T47D (cell line): ENCODE measurements at places on chromosomes 2 and 18.

- DNase-seq: no peak
Observed at GRCh38 chr2:164287056-164287455, 334.2 kb downstream of the GRB14 start.

DNA sequence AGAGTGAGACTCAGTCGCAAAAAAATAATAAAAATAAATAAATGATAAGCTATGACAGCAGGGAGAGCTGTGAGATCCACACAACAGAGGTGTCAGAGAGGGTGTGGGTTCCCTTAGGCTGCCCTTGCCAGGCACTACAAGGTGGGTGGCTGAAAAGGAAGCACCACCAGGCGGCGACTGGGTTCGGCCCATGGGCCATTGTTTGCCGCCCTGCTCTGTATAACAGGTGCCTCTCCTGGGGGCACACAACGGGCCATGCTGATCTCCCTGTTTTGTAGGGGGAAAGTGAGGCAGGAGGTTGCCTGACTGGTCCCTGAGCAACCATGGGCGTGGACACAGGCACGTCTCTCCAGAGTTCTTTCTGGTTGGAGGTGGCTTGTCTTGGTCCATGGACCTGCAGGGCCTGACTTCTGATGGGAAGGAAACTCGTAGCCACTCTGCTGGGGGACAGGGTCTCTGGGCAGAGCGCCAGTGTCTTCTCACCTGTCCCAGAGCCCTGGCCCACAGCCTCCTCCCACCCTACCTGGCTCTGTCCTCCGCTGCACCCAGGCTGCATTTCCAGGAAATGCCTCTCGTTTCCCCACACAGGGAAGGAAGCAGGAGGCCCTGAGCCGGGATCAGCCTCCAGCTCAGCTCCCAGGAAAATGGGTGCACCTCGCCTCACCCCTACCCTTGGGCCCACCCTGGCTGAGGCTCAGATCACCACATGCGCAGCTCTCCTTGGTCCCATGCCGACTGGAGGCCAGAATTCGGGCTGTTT, 109.6 kb upstream of the ODC1 start:
- DNase-seq: no peak

DNA sequence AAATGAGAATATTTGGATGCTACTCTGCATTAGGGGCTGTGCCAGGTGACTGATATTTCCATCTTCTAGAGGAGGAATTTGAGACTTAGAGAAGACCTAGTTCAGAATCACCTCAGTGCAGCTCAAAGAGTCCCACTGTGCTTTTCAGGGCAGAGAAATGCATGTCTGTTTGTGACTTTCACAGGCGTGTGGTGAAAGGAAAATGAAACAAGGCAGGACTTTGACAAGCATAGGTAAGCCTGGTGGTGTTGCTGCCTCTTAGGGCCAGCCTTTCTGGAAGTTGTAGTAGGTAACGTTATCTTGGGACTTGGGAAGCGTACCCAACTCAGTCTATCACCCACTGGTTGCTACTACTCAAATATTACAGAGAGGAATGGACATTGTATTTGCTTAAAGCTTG, 2.6 kb downstream of the GPR39 start:
- peak; percentile 48 for DNase-seq

GRCh38 chr2:192675681-192676080, 480.9 kb upstream of the TMEFF2 start:
- DNase-seq: no peak

DNA sequence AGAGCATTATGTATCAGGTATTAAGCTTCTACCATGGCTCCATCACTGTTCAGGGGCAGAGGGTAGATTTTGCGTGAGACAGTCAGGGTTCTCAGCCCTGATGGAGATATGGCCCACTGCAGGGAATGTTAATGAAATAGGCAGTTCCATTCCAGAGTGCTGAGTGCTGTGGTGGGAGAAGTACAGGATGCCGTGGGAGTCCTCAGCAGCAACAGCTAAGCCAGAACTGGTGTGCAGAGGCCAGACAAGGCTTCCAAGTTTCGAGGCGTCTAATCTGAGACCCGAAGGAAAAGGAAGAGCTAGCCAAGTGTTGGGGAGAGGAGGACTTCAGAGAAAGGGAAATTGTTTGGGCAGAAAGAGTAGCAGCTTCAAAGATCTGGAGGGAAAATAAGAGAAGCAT, 30.2 kb upstream of the MAPRE2 start:
- DNase-seq: no peak

- DNase-seq: no peak
Observed at GRCh38 chr2:36165132-36165531, 190.4 kb upstream of the CRIM1 start.

DNA sequence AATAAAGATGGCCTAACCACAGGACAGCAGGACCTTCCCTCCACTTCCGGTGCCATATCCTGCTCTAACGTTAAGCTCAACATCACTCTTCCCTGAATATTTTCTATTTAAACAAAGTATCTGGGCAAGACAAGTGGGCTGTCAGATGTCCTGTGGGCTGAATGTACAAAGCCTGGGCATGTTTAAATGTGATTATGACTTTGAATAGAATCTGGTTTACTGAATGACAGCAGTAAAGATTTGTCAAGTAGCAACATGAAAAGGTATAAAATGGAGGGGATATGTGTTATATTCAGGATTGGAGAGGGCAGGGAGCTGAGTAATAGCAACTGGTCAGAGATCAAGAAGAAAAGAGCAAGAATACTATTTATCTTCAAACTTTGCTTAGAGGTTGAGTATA, 540.9 kb downstream of the NRXN1 start:
- no peak for DNase-seq

DNA sequence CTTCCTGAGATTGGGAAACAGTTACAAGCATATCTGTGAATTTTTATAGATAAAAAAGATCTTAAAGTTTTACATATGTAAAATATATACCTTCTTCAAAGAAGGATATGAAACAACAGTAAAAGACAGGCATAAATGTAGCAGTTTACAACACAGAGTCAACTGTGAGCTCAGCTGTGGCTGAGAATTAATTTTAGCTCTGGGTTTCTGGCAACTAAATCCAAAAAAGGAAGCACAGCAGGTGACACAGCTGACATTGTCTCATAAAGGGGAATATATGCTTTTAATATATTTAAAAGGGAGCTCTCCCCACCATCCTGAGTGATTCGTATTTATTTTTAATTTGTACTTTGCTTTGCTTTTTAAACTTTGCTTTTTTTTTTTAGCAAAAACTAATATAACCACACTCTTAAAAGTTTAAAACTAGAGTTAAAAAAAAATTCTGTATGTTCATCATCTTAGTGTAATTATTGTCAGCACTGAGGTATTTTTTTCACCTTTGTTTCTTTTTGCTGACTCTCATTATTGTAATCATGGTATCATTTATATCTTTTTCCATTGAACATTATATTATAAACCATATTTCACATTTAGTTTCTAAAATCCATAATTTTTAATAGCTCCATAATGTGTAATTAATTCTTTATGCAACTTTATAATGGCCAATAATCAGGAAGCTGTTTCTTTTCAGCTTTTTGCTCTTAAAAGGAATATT, 6.7 kb downstream of the TUBB6 start:
- no peak for DNase-seq

- no peak for DNase-seq
Observed at GRCh38 chr18:73594749-73595148, 552.9 kb downstream of the FBXO15 start.

DNA sequence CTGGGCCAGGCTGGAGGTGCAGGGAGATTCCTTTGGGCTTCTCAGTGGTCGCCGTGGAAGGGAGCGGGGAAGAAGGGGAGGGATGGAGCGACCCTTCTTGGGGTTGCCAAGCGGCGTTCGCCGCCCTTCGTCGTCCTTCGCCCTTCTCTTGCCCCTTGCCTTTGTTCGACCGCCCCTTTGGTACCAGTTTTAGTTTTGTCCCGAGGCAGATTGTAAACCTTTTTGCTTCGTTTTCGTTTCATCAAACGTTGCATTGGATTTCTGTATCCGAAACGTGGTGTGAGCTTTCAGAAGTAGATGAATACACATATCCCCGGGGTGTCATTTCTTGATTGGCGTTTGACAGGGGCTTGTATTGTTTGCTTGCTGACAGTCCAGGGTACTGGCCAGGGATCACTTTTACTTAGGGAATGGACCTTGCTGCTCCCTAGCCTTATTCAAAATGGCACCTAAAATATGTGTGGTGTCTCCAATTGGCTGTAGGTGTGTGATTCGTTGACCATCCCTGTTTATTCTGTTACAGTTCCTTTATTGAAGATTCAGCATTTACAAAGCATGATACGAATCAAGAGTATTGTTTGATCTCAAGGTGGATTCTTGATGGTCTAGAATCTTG, 788 bp downstream of the USP14 start:
- peak; percentile 43 for DNase-seq

DNA sequence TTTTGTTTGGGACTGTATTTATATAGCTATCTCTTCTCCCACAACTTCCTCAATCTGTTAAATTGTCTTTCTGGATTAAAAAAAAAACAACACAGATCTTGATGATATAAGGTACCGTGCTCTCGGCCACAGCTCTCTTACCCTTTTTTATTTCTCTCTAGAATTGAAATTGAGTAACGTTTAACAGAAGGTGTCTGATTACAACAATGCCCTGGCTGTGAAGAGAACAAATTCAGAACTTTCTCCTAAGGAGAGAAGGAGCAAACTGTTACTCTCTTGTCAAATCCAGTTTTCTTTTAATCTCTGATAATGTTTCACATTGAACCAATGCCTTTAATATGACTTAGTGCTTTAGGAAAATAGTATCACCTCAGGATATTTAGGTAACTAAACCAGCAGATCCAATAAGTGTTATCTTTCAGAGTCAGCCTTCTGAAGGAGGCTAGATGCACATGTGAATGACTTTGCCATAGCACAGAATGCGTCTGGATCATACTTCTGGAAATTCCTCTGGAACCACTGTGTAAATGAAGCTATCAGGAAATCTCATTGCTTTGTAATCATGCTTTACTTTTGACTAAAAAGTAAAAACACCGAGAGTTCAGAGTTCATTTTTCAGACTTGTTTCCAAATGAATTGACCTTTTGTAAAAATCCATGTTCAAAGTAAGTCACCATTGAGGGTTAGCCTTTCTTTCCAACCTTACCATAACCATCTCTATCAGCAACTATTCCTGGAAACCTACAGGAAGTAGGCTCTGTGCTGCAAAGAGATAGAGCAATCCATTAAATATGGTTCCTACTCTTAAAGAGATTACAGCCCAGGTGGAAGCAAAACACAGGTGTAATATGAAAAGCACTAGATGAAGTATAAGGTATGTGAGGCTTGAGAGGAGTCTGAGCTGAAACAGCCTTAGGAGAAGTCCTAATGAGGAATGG, 147.0 kb upstream of the OSR1 start:
- no peak for DNase-seq

DNA sequence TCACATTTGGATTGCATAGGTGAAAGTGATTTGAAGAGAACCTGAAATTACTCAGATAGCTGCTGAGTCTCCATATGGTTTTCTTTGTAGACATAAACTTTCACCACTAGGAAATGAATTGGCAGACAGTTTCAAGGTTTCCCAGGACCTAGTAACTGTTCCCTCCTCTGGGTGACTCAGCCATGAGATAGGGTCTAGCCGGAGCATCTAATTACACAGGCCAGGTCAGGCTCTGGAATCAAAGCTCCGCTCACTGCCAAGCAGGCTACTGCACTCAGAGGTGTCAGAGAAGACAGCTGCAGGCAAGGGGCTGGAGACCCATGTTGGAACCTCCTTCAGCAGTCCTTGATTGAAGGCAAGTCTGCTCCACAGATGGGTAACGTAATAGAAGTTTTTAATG, 429.2 kb downstream of the TNS1 start:
- DNase-seq: no peak

- DNase-seq: no peak
Observed at GRCh38 chr2:238569507-238570195, 142.9 kb downstream of the ASB1 start.

DNA sequence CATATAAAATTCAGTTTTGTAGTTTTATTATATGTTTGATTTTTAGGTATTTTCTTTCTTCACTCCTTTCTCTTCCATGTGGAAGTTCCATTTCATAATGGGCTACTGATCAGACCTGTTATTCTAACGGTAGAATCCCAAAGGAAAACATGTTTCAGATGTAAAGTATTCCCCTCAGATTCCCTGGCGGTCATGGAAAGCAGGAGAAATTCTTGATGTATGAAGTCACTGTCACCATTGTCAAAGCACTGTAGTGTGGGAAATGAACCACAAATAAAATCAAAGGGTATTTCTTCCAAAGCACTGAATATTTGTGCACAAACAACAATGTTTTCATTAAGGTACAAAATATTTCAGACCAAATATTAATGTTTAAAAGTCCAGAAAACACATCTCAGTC, 237.3 kb upstream of the KLHL14 start:
- peak; percentile 1 for DNase-seq

DNA sequence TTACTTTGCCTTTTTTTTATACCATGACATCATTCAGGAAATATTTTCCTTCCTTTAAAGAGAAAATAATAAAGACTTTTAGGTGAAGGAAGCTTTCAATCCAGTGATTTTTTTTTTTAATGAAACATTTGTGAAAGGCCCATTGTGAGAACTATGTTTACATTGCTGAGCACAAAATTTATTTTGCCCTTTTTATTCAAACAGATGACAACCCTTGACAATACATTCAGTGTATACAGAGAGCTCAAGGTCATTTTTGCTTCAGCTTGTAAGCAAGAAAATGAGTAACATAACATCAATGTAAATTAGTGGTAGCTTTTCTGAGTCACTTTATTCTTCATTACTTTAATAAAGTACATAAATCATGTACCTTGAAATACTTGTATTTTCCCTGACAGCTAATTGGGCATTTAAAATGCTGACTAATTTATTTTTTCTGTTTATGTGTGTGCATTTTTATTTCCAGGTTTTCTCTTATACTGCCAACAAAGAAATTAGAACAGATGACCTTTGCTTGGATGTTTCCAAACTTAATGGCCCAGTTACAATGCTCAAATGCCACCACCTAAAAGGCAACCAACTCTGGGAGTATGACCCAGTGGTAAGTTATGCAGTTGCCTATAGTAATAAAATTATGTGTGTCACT, 121.6 kb downstream of the GALNT1 start:
- DNase-seq: no peak

- no peak for DNase-seq
Observed at GRCh38 chr18:27762054-27762453, 414.9 kb downstream of the CDH2 start.

DNA sequence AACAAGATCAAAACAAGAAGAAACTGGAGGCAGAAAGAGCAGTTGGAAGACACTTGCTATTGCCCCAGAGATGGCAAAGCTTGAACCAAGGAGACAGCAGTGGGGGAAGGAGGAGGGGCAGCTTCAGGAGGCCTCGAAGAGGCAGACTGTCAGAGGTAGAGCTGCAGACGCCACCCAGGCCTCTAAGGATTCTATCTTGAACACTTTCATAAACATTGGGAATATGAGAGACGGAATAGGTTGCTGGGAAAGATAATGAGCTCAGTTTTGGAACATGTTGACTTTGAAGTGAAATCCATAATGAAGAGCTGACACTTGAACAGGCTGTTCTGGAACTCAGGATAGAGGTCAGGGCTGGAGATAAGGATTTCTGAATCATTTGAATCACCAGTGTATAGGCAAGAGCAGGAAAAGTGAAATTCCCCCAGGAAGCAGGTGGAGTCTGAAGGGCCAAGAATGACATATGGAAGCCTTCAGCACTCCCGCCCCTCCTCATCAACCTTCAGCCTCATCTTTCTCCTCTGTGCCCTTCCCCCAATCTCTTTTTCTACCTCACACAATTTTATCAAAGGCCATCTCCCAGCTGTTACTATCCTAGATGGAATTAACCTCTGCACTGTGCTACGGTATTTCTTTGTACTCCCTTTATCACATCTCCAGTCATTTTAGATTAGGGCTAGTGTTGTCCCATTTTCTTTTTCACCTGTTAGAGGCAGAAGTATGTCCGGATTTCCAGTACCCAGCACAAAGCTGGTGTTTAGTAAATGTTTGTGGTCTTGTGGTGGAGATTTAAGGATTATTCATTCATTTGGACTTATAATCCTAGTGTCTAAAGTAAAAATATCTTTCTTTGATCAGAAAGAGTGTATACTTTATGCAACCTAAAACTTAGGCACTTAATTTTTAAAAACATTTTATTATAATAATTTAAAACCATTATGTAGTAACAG, 47.5 kb upstream of the RTN4 start:
- no peak for DNase-seq
